ENCODE measurements at places on chromosomes 4 and X.

- no peak for DNase-seq
These were observed 160.2 kb upstream of the CPEB2 start for GRCh38 chr4:14841801-14842768.

GRCh38 chrX:38170556-38170955, 50.1 kb downstream of the SRPX start:
- DNase-seq: no peak

DNA sequence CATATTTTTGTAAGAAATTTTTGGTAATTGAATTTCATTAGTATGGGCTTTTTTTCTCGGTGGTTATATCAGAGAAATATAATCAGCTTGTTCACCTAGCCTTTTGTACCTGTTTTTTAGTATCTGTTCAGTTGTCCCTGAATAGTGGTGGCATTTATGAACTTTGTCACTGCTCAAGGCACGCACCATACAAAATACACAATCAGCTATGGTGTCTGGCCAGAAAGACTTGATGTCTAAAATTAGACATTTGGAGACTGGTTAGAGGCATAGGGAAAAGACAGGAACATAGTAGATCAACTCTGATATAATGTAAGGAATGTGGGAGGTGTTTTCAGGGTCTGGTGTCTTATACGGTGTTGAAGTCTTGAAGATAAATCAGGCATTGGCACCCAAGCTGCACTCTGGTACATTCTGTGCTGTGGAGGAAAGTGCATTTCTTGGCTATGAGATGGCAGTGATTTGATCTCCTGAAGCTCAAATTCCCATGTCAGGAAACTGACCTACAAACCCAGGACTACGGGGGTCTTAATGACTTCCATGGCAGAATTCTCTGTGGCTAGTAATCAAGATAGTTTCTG, 3.6 kb downstream of the ART3 start:
- DNase-seq: no peak

DNA sequence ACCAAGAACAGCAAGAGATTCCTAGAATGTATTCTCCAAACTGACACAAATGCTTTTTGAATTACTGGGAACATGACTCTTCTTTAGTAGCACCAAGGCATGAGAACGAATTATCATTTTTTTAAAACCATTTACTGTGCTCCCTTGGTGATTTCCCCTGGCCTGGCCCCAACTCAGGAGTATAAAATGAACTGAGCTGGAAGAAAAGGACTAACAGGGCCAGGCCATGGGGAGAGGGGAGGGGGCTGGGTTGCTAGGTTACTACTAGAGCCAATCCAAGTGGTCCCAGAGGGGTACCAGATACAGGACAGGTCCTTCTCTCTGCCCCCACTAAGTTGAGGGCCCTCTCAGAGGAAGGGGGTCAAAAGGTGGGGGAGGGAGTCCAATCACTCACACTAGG, 23.1 kb downstream of the SASH3 start:
- no peak for DNase-seq

DNA sequence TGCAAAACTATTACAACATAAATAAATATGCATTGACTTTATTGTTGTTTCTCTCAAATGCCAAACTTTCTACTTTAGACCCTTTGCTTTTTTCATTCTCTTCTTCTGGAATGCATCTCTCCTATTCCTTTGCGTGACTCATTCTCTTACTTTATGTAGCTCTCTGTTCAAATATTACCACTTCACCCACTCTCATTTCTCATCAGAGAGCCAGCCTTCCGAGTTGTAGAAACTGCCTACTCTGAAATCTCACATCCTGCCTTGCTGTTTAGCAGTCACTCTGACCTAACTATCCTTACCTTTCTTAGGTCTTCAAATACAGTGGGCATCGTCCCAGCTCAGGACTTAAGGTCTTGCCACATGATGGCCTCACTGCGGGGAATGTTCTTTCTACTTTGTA, 143.5 kb downstream of the GALNTL6 start:
- no peak for DNase-seq

DNA sequence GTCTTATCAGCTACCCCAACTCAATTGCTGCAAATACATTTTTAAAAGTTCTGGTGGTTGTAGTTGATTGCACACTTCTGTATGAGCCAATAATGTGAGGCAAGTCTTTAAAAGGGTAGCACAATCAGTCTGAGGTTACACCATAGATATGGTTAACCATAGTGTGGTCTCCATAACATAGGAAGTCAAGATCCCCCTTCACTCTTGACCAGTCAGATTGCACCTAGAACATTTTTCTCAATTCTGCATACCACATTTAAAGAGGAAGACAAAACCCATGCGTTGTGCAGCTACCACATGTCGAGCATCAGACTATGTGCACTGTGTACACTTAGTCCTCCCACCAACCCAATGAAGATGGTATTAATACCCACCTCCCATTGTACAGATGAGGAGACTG, 26.5 kb upstream of the CYBB start:
- no peak for DNase-seq

- no peak for DNase-seq
These were observed 7.5 kb downstream of the STOX2 start for GRCh38 chr4:183912585-183912984.

- DNase-seq: no peak
These were observed 23.3 kb downstream of the ARHGAP24 start for GRCh38 chr4:85498068-85498733.

DNA sequence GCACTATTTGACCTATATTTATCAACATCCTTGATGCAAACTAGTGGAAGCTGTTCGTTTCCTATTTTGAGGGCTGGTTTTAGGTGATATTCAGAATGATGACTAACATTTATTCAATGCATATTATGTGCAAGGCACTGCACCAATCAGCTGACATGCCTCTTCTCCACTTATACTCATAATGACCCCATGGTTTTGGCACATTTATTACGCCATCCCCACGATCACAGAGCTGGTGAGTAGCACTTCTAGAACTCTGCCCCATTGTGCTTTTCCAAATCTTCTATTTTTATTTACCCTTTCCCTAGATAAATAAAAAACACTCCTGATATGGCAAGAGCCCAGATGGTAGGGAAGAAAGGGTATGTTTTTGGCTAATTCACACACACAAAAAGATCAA, 13.1 kb downstream of the SCML1 start:
- no peak for DNase-seq

DNA sequence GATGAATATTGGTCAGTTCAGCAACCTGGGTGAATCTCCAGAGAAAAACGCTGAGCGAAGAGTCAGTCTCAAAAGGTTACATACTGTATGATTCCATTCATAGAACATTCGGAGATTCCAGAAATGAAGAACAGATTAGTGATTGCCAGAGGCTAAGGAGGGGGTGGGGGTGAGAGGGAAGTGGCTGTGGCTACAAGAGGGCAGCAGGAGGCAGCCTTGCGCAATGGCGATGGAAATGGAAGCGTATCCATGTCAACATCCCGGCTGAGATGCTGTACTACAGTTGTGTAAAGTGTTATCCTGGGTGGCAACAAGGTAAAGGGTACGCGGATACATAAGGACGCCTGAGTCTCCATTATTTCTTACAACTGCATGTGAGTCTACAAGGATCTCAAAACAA, 18.0 kb downstream of the LYAR start:
- DNase-seq: no peak

DNA sequence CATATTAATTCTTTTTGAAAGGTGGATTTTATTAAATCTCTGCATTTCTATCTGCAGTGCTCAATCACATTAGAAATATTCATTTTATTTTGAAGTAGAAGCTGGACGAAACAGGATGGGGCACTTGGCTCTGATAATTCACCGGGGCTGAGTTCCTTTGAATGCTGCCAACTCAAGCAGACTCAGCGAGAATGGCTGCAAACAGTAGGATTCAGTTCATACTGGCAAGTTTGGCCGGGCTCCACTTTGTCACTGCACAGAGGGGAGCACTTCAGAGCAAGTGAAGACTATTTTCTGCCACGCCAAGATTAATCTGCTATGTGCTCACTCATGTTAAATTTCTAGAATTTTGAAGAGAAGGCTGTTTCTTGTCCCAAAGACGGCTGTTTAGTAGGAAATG, 30.7 kb upstream of the KLHL8 start:
- no peak for DNase-seq

DNA sequence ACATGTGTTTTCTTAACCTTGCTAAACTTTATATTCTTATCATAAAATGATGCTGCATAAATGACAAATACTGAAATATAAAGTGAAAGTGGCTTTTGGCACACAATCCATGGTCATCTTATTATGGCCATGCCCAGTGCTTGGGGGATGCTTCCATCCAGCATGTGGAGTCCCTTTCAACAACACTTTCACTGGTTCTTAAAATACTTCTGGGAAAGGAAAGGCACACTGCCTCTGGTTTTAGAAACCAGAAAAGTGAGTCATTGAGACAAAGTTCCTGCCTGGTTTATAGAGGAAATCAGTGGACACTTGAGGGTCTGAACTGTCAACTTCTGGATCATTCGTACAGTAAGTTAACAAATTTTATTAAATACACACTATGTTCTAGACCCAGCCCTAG, 248.0 kb upstream of the ADAMTS3 start:
- no peak for DNase-seq

GRCh38 chrX:30060718-30061117, 154.6 kb upstream of the MAGEB2 start:
- DNase-seq: no peak

DNA sequence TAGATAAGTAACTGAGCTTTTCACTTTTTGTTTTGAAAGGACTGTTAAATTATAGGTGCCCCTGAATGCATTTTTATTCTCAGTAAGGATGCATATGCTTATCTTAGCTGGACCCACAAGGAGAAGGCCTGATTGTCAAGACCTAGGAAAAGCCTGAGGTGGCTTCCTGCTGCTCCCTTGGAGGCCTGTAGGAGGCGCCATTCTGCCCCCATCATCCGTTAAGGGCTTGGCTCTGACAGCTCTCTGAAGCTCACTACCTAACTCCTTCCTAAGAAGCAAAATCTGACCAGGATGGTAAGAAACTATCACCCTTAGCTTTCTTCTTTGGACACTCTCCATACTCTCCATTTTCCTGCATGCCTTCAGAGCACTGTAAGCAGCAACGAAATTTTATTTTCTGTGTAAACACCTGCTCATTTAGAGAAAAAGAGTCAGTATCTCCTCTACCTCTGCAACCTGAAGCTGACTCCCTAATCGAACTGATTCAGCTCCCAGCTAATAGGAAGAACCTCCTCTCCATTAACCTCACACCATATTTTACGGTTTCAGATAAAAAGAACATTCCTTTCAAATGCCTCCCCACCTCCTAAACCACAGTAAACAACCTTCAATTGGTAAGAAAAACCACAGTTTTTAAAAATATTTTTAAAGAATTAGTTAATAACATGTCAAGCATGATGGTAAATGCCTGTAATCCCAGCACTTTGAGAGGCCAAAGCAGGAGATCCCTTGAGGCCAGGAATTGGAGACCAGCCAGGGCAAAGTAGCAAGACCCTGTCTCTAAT, 73.4 kb upstream of the EDNRA start:
- DNase-seq: no peak

DNA sequence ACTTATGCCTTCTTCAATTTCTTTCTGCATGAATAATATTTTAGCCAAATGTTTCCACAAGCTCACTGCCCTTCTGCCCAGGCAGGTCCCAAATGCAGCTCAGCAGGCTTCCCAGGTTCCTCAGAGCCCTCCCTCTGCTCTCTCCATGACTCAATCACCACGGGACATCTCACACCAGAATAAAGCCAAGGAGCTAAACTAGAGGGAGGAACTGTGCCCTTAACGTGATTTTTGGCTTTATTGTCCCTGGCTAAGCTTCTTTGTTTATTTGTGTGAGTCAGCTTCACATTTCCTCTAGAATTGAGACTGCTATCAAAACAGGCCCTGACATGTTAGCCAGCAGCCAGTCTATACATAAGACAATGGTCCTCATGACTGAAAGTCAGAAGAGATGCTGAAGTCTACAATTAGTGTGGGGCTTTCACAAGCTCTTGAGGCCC, 186.4 kb upstream of the GALNT7 start:
- peak; percentile 36 for DNase-seq

DNA sequence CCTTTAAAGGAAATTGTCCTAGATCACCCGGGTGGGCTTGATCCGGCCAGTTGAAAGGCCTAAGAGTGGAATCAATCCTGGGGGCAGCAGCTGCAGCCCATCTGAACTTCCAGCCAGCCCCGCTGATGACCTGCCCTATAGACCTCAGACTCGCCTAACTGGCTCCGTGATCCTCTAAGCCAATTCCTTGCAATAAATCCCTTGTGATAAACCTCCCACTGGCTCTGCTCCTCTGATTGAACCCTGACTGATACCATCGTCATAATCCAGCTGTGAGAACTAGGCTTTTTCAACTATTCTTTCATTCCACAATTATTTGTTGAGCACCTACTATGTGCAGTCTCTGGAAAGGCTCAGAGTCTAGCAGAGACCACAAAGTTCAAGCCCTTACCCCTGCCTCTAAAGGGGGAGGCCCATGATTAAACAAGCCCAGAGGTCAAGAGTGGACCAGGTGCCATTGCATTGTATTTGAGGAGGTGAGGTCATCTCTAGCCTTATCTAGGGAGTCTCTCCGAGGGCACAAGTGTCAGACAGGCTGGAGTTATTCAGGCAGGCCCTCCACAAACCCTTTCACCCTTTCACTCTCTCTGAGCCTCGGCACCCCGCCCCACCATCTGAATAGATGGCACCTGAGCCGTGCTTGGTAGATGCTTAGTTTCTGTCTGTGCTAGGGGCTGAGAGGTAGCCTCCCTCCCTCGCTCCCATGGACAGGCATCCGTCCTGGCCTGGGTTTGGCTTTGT, 20.5 kb upstream of the GPR78 start:
- no peak for DNase-seq

- DNase-seq: no peak
These were observed 555.6 kb downstream of the PPARGC1A start for GRCh38 chr4:23333946-23334878.

DNA sequence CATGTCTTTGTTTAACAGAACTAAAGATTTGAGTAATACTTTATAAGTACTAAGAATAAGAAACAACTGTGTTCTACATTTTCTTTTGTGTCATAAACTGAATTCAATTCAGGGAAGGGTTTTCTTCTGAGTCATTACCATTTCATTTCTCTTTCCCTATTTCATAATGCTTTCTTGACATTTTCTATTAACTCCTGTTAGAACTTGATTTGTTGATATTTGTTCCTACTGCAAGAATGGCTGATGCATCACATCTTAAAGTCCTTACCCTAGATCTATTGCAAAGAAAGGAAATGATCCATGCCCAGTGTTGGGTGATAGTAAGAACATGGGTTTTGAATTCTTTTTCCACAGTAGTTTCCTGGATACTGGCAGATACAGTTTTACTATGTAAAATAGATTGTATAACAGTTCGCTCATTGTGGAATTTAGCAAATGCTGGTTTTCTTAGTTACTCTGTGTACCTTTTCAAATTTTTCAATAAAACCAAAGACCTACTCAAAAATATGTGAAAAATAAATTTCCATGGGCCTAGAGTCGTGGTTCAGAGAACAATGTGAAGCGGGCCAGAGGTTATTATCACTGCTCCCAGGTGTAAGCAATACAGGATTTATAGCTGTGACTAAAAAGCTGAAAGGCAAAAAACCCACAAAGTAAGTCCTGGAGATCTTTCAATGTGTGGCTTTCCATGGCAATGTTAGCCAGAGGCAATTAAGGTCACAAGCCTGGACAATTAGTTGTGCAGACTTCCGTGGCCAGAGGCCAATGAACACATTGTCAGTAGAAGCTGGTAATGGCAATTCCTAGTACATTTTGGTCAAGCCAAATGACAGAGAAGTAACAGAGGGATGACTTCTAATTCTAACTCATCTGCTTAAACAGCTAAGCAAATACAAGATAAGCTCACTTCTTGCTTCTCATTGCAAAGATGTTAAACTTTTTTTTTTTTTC, 127.3 kb upstream of the FAT4 start:
- no peak for DNase-seq
